ENCODE measurements at places on chromosomes 1 and 21.

- H3K27ac ChIP-seq = no peak overlapping the region
- no peak for DNase-seq
- peaks cover 10% of the 10 kb centered on the region for H3K4me1 ChIP-seq
- H3K27me3 ChIP-seq = no peaks in the 10 kb centered on the region
These were observed 8.3 kb upstream of the SLC2A1 start for GRCh38 chr1:42966688-42967612.

DNA sequence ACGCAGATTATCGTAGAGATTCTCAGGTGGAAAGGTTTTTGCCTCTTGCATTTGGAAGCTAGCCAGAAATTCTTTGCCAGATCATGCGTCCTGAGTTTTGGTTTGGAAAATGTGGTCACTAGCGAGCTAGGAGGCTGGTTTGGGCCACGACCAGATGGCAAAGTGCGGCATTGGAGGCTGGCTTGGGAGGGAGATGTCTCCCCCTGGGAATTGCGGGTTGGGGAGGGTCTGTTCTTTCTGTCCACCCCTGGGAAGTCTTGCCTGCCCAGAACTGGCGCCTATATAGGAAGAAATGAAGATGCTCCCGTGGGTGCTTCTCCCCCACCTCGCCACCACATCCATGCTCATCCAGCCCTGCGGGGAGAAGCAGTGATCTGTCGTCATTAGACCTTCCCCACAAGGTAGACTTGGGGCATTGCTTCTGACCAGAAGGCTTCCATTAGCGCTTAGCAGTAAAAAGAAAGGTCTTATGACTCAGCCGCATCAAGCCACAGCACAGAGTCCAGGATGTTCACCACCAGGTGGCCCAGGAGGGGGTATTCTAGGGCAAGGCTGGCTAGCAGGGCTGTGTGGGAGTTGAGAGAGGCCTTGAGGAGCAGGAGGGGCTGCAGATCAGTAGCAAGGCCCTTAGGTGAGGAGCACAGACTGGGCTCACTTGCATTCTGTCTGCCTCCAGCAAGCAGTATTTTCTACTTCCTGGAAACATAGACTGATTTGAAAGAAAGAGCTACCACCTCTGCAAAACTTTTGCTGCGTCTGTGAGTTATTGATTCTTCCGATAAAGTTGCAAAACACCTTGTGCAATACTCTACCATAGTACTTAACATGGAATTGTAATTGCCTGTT is 1.5 kb upstream of the PTP4A2 start:
- peaks cover 55% of the 10 kb centered on the region for H3K4me1 ChIP-seq
- peak overlapping the region; percentile 81 for H3K4me3 ChIP-seq
- peak; percentile 88 for DNase-seq
- H3K27ac ChIP-seq = peak overlapping the region; percentile 97

DNA sequence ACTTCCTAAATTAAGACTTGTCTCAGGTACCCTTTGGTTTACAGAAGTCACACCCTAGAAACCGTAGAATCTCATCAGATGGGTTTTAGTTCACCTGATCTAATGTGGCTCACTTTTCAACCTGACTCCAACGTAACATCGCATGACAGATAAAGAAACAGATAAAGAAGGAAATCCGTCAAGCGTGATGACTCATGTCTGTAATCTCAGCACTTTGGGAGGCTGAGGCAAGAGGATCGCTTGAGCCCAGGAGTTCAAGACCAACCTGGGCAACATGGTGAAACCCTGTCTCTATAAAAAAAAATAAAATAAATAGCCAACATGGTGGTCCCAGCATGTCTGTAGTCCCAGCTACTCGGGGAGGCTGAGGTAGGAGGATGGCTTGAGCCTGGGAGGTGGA is 97.3 kb downstream of the SPSB1 start:
- H3K4me1 ChIP-seq = peaks cover 24% of the 10 kb centered on the region
- DNase-seq = peak; percentile 23
- no peaks in the 10 kb centered on the region for H3K36me3 ChIP-seq
- H3K27me3 ChIP-seq = peaks cover 2% of the 10 kb centered on the region
- no peak overlapping the region for H3K4me3 ChIP-seq

GRCh38 chr1:228066416-228066815 is 16.1 kb upstream of the ARF1 start:
- no peaks in the 10 kb centered on the region for H3K4me1 ChIP-seq
- no peak overlapping the region for H3K27ac ChIP-seq
- DNase-seq = no peak
- no peaks in the 10 kb centered on the region for H3K36me3 ChIP-seq
- peaks cover 5% of the 10 kb centered on the region for H3K27me3 ChIP-seq

DNA sequence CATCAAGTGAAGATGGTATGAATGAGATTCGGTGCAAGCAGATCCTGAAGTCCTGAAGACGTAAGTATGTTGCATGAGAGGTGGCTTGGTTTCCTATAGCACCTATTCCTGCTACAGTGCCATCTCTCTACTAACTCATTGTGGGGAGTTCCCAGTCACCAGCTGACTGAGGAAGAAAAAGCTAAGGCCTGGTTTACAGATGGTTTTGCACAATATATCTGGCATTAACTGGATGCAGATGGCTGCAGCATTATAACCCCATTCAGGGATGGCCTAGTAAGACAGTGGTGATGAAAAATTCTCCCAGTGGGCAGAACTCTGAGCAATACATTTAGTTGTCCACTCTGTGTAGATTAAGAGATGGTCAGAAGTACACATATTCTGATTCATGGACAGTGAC is 36.7 kb downstream of the RTCA start:
- H3K4me3 ChIP-seq = no peak overlapping the region
- peaks cover 13% of the 10 kb centered on the region for H3K4me1 ChIP-seq
- no peaks in the 10 kb centered on the region for H3K36me3 ChIP-seq
- no peak overlapping the region for H3K27ac ChIP-seq
- no peak for DNase-seq
